ENCODE measurements at places on chromosomes 4 and X.

DNA sequence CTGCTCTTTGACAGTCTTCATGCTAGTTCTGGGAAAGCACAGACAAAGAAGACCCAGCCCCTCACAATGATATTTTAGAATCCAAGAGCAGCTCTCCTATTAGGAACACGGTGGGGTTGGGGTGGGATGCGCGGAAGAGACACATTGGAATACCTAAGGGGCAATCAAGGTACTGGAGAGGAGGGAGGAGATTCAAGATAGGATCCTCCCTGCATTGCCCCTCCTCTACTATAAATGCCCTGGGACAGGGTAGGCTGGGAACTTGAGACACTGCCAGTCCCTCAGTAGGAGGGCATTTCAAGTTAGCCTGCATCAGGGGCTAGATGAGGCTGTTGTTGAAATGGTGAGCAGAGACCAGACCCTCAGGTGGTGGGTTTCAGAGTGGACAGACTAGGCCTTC is 5.1 kb downstream of the MAGEB17 start:
- no peak for DNase-seq

DNA sequence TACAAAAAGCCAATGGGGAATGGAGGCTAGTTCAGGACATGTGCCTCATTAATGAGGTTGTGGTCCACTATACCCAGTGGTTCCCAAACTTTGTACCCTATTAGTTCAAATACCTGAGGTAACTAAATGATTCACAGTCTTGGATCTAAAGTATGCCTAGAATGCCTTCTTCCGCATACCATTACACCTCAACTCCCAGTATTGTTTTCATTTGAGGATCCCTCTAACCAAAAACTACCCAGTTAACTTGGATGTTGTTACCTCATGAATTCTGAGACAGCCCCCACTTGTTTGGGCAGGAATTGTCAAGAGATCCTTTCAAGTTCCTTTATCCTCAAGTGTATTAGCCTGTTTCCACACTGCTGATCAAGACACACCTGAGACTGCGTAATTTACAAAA is 439.2 kb downstream of the PCDH10 start:
- no peak for DNase-seq

GRCh38 chr4:146335763-146336409 is 121.5 kb downstream of the REELD1 start:
- no peak for DNase-seq

- DNase-seq = no peak
These were observed 265.9 kb downstream of the ADAMTS3 start for GRCh38 chr4:72302981-72303704.

- DNase-seq = no peak
These were observed 294.3 kb downstream of the FSTL5 start for GRCh38 chr4:161869511-161869910.

- DNase-seq = no peak
These were observed 514.8 kb downstream of the CCSER1 start for GRCh38 chr4:90641861-90642599.

- DNase-seq = no peak
These were observed 1674.0 kb upstream of the PCDH7 start for GRCh38 chr4:29046186-29046585.

DNA sequence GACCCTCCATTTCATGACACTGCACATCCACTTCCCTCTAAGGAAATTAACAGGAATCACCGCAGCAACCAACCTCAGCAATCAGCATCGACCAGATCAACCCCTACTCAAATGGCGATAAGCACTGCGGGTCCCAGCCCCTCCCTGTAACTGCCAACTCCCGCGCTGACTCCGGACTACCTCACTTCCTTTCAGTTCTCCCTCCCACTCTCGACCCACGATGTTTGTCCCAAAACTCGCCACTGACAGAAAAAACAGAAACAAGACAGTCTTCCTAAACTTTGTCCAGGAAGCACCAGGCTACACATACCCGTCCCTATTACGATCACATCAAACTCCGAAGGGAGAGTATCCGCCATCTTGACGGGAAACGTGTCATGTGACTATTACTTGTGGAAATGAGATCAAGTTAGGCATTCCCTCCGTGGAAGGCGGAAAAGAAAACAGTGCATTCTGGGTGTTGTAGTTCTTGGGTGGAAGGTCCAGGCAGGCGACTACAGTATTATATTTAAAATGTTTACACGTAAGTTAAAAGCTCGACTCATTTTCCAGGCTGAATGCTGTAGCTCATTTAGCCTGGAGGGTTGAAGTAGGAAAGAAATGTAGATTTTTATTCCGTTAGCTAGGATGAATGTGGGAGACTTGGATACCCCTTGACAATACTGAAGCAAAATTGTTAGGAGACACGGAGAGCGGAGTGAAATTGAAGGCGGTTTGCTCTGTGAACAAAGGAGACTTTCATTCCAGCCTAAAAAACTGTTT is at the start of gene CHM:
Gene CHM, minus strand, starts transcription at position 385 of the 762 bp plus-strand sequence. Its CDS starts 26 bp downstream, at position 359.
- DNase-seq = no peak

GRCh38 chr4:39466747-39467146 is 7.9 kb downstream of the LIAS start:
- no peak for DNase-seq

DNA sequence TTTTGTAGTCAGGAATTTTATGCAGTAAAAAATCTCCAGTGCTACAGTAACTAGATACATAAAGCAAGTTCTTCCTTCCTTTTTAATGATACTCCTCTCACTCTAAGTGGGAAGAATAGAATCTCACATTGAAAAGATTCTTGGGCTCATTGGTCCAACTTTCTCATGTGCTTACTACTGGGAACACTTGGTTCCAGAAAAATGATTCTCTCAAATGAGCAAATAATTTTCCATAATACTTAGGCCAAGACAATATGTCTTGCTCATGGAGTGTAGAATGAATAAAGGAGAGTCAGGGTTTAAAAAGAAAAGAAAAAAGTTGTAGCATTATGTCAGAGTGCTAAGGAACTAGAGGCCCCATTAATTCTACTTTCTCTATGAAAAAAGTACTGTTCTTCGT is 197.8 kb downstream of the RASL11B start:
- no peak for DNase-seq

DNA sequence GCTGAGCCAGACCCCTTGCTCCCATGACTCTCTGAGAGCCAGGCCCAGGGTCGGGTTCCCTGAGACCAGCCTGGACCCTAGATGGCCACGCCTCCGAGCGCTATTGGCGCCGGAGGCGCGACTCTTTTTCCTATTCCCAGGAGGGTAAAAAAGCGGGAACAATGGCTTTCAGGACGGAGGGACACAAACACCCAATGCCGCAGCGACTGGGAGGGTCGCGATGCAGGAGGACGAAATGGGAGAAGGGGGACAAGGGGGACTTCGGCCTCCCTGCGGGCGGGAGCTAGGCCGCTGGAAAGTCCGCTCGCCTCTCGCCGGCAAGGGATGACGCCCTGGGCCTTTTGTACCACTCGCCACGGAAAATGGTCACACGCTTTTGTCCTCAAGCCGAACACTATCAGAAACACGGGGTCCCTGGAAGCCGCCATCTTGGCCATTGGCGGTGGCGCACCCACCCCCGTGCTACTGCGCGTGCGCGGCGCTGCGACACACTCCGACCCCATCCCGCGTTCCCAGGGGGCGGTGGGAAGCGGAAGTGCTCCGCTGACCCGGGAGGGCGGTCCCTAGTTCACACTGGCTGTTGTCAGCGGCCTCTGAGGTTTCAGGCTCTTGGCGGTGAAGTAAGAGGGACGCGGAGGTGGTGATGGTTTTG is 98.4 kb downstream of the ZNF674 start:
- DNase-seq = peak; percentile 53

GRCh38 chr4:10521424-10521823 is 64.2 kb upstream of the ZNF518B start:
- no peak for DNase-seq

DNA sequence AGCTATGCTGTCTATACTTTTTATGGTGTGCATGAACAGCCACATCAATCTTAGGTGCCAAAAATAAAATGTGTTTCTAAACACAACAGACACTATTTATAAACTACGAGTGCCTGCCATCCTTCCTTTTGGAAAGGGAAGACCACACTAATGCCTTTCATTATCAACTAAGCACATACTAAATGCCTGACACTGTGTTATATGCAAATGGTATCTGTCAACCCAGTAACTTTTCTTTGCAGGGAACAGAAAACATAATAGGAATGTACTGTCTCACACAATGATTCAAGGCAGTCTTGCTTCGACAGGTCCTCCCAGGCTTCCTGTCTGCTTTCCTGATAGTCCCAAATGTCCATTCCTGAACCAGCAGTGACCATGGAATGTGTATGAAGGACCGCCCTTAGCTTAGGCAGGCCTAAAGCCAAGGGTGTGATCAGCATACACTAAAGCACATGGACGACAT is 43.8 kb downstream of the ADGRA3 start:
- DNase-seq = no peak

DNA sequence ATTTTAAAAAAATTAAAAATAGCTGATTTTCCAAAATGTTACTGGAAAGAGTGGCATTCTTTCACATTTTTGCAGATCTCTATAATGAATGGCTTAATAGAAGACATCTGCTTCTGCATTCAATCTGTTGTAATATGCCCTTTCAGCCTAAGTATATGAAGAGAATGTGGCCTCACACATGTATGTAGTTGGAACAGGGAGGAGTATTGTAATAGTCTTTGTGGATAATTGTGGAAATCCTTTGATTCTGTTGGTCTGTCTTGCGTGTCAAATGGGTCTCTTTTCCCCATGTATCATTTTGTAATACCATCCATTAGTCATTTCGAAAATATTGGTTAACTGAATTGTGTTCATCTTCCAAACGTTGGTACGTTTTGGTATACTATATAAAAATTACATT is 11.6 kb downstream of the TXLNG start:
- DNase-seq = no peak

DNA sequence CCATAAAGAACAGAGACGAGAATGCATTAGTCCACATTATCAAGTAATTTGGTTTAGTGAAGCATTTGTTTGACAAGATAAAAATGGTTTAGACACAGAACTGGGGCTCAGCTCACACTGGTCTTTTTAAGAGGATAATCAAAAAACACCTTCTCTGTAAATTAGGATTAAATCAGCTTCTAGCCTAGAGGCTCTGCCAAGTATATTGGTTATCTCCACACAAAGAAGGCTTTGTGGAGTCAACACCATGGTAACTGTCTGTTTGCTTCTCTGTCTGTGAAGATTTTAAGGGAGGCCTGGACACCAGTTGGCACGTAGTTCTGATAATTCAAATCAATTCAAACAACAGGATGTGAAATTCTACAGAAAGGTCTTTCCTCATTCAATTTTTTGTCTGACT is 687.0 kb downstream of the DMD start:
- DNase-seq = no peak

- no peak for DNase-seq
These were observed 316.9 kb upstream of the TET2 start for GRCh38 chr4:104829761-104830160.

DNA sequence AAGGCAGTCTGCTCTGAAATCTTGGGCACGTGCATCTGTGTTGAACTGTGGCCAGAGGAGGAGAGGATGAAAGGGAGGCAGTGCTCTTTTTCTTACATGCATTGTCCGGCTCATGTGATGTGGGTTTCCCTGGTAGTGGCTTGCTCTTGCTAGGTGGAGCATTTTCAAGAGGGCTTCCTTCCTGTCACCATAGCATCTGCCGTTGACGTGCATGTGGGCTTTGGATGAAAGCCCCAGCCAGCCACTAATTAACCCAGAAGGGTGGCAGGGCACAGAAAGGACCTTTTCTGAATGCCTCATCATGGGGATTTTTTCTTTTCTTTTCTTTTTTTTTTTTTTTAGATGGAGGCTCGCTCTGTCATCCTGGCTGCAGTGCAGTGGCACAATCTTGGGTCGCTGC is 121.3 kb downstream of the GPR143 start:
- no peak for DNase-seq

DNA sequence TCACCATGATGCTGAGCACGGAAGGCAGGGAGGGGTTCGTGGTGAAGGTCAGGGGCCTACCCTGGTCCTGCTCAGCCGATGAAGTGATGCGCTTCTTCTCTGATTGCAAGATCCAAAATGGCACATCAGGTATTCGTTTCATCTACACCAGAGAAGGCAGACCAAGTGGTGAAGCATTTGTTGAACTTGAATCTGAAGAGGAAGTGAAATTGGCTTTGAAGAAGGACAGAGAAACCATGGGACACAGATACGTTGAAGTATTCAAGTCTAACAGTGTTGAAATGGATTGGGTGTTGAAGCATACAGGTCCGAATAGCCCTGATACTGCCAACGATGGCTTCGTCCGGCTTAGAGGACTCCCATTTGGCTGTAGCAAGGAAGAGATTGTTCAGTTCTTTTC is 4.0 kb downstream of the HNRNPH2 start:
- no peak for DNase-seq

- no peak for DNase-seq
These were observed 49.4 kb downstream of the RTL9 start for GRCh38 chrX:110407910-110408545.

GRCh38 chrX:85303544-85303943 is 59.8 kb downstream of the ZNF711 start:
- no peak for DNase-seq

DNA sequence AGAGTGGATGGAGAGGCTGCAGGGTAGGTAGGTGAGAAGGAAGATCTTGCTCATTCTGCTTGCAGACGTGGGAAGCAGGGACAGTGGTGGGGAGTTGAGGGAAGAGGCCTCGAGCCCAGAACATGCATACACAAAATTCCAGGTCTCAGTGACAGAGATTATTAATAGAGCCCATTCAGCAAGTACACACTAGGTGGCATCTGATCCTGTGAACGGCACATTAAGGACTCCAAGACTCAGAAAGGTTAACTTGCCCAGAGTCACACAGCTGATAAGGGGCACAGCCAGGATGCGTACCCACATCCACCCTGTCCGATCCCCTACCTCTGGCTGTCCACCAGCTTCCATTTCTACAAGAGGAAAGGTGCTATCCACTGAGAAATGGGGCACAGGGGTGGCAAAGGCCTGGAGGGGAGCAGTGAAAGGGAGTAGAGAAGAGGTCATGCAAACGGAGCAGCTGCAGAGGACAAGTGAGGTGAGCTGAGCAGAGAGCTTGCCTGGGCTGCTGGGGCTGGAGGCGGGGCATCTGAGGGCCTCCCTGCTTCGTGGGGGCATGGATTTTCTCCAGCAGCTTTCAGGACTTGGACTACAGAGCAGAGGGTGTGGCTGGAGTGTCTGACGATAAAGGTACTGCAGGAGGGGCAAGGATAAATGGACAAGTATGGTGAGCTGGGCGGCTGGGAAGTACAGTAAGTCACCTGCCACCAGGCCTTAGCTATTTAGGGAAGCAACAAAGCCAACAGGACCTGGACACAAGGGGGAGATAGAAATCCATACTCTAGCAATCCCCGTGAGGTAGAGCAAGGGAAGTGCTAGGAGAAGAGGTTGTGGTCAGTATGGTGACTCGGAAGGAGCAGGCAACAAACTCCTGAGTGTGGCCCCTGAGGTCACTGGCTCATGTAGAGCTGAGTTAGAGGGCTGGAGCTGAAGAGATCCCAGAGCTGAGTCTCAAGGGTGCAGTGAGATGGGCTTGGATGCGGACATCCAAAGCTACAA is 11.2 kb downstream of the IDS start:
- DNase-seq = no peak

DNA sequence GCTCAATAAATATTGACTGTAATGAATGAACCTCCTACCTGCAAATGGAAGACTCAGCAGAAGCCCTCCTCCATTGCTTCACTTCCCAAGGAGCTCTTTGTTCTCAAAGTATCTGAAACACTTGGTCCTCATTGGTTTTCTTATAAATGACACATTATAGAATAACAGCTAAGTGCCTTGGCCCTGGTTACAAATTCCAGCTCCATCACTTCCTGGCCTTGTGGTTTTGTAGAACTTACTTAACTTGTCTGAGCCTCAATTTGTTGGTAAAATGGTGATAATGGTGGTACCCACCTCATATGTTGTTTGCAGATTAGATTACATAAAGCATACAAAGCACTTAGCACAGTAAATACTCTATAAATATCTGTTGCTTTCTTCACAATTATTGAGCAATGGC is 25.2 kb upstream of the SMIM20 start:
- DNase-seq = no peak

Data from GOT3 (cell line).